ENCODE measurements at places on chromosomes 7 and 10. TPM values are rescaled to one million over a fixed set of nuclear protein-coding genes. Genes with fewer than 3 reads are reported as not detected.

The CHPF2 gene
- 41.0 TPM for total RNA-seq

The EPHB6 gene
- 24.2 TPM for total RNA-seq

The COL26A1 gene
- total RNA-seq: not detected

The BBS9 gene
- total RNA-seq: 9.9 TPM

The TRRAP gene
- total RNA-seq: 53.8 TPM

The PRKAR2B gene
- total RNA-seq: 0.68 TPM

The AKR1C2 gene
- total RNA-seq: not detected

Measured in activated naive CD4-positive, alpha-beta T cell treated with anti-CD3 and anti-CD28 coated beads, Interleukin-2, amount 10 ng/mL, durations not matched to agents 5 hours and 36 hours (primary cell).